ENCODE measurements at places on chromosomes 6 and 20.

- DNase-seq: peak; percentile 96
Observed at GRCh38 chr20:5844063-5844681, 94.0 kb downstream of the SHLD1 start.

- DNase-seq: no peak
Observed at GRCh38 chr6:157471077-157471686, 90.2 kb downstream of the ZDHHC14 start.

DNA sequence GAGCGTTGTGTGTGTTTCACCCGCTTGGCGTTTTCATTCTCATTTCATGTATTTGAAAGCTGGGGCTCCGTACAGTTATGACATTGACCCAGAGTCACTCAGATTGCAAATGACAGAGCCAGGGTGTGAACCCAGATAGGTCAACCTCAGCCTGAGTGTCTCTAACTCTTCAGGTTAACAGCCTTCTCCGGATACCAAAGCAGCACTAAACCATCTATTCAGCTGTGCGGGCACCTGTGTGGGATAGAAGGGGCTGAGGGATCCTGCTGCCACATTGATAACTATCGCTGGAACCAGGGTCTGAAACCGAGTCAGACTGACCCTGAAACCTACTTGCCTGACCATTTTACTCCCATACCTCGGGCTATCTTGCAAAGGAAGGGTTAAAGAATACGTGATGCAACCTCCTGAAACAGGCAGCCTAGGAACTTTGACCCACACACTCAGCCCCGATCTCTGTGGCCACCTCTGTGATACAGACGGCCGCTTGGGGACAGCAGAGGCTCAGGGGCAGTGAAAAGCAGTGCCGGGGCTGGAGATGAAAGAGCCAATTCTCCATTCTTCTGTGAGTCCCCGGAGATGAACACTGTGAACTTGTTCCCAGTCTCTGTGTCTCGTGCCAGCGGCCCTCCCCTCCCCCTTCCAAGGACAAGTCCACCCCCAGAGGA is 233.5 kb upstream of the QKI start:
- no peak for DNase-seq

GRCh38 chr20:45283551-45284057 is 23.0 kb upstream of the RBPJL start:
- DNase-seq: no peak

- no peak for DNase-seq
Observed at GRCh38 chr20:61434341-61434781, 182.3 kb downstream of the CDH4 start.

GRCh38 chr6:142531727-142532126 is 229.9 kb downstream of the ADGRG6 start:
- no peak for DNase-seq

- DNase-seq: no peak
Observed at GRCh38 chr6:2733736-2734480, 16.8 kb downstream of the MYLK4 start.

DNA sequence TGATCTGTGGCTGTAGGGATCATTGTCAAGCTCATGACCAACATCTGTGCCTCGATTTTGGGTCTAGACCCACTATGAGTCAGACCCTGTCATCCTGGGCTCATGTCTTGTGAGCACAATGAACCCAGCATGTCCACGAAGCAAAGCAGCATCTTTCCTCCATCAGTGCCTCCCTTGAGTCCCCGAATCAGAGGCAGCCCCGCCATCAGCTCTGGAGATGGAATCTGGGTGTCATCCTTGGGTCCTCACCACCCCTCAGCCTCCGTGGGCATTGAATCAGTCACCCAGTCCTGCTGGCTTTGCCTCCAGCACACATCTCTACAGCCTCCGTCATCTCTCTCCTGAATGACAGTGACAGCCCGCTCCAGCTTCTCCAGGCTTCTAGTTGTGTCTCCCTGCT is 56.9 kb downstream of the CHMP4B start:
- no peak for DNase-seq

- no peak for DNase-seq
Observed at GRCh38 chr6:106252687-106253086, 72.9 kb downstream of the ATG5 start.

DNA sequence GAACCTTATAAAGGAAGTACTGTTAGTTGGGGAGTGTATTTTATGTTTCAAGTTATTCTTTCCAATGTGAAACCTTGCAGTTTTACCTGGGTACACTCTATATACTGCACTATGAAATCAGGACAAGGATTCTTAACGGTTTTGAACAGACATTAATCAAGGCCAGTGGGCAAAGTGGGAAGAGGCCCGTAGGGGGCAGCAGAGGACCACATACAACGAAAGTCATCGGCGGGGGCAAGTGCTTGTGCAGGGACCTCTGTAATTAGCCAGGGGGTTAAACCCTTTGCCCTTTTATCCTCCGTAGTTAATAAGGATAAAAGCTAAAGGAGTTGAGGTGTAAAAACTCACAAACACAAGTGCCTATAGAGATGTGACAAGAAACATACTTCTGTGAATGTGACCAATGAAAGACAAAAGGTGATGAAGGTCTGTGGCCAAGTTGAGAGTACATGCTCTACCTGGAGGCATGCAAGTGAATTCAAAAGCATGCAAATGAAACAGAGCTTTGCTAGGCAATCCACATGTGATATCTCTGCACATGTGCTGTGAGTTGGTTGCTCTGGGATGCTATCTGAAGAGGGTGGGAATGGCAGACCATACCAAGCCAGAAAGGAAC is 392.7 kb upstream of the MAN1A1 start:
- peak; percentile 51 for DNase-seq

GRCh38 chr6:28218312-28219248 is 6.5 kb upstream of the ZSCAN9 start:
- peak; percentile 75 for DNase-seq

GRCh38 chr6:106488494-106489370 is 128.2 kb downstream of the CRYBG1 start:
- DNase-seq: no peak

DNA sequence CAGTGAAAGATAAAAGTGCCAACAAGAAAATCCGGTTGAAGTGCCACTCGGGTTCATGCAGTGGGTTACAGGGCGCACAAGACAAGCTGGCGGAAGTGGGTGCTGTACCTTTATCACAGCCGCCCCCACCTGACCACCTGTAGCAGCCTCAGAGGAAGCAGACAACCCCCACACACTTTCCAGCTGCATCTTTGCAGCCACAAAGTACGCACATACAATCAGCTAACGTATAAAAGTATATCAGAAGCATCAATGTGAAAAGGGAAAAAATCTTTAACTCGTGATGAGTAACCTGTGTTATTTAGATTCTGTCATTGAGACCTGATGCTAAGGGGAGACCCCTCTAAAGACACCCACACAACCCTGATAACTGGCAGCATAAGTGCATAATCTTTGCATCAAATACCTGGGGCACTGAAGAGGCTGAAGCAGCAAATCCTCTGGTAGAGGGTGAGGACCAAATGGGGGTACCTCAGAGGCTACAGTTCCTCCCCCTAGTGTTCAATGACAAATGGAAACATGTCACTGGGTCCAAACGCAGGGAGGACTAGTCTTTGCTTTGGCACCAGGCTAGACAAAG is 22.1 kb downstream of the BACH2 start:
- DNase-seq: no peak
